ENCODE measurements at places on chromosomes 3 and 15.

DNA sequence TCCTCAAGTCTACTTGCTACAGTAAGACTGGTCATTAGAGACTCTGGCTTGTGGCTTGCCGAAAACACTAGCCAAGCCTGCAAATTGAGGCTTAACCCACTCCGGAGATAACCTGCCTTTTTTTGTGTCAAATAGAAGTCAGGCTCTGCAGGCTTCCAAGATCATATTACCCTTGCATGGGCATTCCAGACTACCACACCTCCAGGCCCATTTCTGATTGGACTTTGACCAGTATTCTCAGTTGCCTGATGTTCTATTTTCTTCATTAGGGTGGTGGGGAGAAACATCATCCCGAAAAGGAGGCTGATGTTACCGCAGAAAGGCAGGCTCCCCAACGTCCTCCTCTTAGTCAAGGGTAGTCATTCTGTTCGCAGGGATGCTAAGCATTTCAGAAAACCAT, 68.1 kb upstream of the FOXP1 start:
- H3K4me3 ChIP-seq = no peak overlapping the region
- no peak for DNase-seq
- no peak overlapping the region for H3K27ac ChIP-seq
- peaks cover 9% of the 10 kb centered on the region for H3K4me1 ChIP-seq
- H3K27me3 ChIP-seq = peaks cover 2% of the 10 kb centered on the region

DNA sequence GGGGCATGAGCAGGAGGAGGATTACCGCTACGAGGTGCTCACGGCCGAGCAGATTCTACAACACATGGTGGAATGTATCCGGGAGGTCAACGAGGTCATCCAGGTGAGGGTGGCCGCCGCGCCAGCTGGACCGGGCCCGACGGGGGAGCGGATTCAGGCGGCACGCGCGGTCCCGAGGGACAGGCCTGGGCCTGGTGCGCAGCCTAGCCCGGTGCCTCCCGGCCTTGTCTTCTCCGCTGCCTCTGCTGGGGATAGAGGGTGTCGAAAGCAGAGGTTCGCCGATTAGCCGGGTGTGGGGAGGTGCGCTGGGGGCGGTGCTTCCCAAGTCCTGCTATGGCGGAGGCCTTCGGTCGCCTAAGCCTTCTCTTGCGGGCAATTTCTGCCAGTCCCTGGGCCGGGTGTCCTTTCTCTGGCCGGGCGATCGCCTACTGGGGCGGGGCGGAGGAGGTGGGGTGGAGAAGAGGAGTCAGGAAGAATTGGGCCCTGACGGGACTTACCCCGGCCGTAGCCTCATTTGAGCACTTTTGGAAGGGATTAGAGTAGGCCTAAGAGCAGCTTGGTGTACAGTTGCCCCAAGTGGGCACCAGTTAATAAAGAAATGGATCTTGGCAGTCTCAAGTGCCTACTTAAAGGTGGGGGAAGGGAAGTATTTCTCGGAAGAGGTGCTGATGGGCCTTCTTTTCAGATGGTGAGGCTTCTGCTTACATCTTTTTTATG, 940 bp downstream of the ARIH1 start:
- H3K36me3 ChIP-seq = peaks cover 6% of the 10 kb centered on the region
- H3K4me3 ChIP-seq = peak overlapping the region; percentile 75
- peak overlapping the region; percentile 99 for H3K27ac ChIP-seq
- H3K4me1 ChIP-seq = peaks cover 14% of the 10 kb centered on the region

DNA sequence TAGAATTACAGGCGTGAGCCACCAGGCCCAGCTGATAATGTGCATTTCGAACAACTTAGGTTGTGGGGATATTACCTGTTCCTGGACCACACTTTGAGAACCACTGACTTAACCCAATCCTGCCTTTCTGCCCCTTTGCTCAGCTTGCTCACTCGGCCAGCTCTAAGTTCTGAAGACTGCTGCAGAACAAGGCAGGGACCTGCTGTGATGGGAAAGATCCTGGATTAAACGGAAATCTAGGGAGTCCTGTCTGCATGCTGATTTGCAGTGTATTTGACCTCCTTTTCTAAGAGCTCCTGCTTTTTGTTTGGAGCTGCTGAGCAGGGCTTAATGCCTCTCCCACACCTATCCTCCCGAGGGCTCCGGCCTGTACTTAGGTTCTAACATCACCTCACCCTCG, 2.9 kb downstream of the LTK start:
- no peak overlapping the region for H3K4me3 ChIP-seq
- peaks cover 43% of the 10 kb centered on the region for H3K27me3 ChIP-seq
- H3K27ac ChIP-seq = no peak overlapping the region
- H3K36me3 ChIP-seq = no peaks in the 10 kb centered on the region

- no peaks in the 10 kb centered on the region for H3K4me1 ChIP-seq
- no peak overlapping the region for H3K4me3 ChIP-seq
- H3K36me3 ChIP-seq = no peaks in the 10 kb centered on the region
These were observed 33.2 kb downstream of the SLC25A26 start for GRCh38 chr3:66253790-66254620.

DNA sequence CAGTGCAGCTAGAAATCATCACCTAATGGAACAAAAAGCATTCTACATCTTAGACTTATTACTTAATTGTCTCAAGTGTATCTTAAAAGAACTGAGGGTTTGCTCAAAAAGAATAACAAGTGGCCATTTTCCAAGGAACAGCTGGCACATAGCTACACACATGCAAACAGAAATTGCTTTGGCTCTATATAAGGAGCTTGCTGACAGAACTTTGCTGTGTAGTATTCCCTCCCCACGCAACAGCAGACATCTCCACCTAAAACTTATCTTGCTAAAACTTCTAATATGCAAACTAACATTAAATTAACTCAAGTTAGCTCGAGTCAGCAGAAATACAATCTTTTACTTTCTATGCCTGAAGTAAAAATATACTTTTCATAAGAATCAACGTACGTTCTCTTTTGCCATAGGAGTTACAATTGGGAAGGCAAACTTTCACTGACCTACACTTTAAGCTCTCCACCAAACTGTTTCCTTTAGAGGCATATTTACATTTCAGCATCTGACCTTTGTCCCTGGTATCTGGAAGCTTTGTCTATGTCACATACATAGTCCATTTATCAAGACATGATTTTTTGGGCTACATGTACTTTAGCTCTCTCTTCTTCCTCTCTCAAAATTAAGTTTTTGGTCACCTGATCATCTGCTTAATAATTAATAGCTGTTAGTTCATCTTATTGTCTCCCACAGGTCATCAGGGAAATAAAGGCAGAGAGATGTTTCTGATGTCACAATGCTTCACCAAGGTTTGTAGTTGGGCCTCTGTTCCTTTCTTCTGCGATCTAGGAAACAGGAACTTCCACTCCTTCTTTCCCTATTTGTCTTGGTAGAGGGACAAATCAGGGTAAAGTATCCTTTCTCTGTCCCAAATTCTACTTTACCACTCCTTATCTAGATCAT, 163.4 kb upstream of the AGTR1 start:
- no peak overlapping the region for H3K4me3 ChIP-seq
- DNase-seq = no peak
- no peaks in the 10 kb centered on the region for H3K36me3 ChIP-seq
- H3K27me3 ChIP-seq = no peaks in the 10 kb centered on the region

- H3K36me3 ChIP-seq = no peaks in the 10 kb centered on the region
- H3K4me3 ChIP-seq = no peak overlapping the region
- H3K27me3 ChIP-seq = no peaks in the 10 kb centered on the region
- H3K27ac ChIP-seq = no peak overlapping the region
- no peaks in the 10 kb centered on the region for H3K4me1 ChIP-seq
These were observed 688.3 kb upstream of the NECTIN3 start for GRCh38 chr3:110383356-110383755.

- peaks cover 19% of the 10 kb centered on the region for H3K27me3 ChIP-seq
- no peak overlapping the region for H3K27ac ChIP-seq
- no peak overlapping the region for H3K4me3 ChIP-seq
- H3K4me1 ChIP-seq = no peaks in the 10 kb centered on the region
These were observed 140.1 kb downstream of the ANXA2 start for GRCh38 chr15:60257591-60258159.

DNA sequence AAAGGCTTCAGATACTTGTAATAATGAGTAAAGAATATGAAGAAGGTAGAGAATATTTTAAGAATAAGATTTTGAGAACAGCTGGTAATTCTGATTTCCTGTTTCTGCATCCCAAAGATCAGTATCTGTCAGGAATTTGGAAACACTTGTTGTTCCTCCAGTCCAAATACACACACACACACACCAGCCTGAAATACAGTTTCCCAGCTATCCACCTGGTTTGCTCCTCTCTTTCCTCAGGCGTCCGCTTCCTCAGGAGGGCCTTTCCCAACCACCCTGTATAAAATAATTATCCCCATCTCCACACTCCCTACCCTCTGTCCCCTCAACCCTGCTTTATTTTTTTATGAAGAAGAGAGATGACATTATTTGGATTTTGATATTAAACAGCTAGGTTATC, 2.0 kb upstream of the FSIP1 start:
- H3K4me3 ChIP-seq = no peak overlapping the region
- H3K27ac ChIP-seq = no peak overlapping the region
- H3K4me1 ChIP-seq = peaks cover 11% of the 10 kb centered on the region
- H3K27me3 ChIP-seq = no peaks in the 10 kb centered on the region
- no peaks in the 10 kb centered on the region for H3K36me3 ChIP-seq

GRCh38 chr15:39595338-39596221, 14.7 kb downstream of the THBS1 start:
- no peaks in the 10 kb centered on the region for H3K4me1 ChIP-seq
- peaks cover 23% of the 10 kb centered on the region for H3K36me3 ChIP-seq
- DNase-seq = peak; percentile 54
- H3K27me3 ChIP-seq = no peaks in the 10 kb centered on the region

- no peaks in the 10 kb centered on the region for H3K27me3 ChIP-seq
- no peaks in the 10 kb centered on the region for H3K36me3 ChIP-seq
- H3K27ac ChIP-seq = no peak overlapping the region
- DNase-seq = no peak
- peak overlapping the region; percentile 73 for H3K4me3 ChIP-seq
These were observed 1.6 kb downstream of the TAGLN3 start for GRCh38 chr3:112000367-112000771.

DNA sequence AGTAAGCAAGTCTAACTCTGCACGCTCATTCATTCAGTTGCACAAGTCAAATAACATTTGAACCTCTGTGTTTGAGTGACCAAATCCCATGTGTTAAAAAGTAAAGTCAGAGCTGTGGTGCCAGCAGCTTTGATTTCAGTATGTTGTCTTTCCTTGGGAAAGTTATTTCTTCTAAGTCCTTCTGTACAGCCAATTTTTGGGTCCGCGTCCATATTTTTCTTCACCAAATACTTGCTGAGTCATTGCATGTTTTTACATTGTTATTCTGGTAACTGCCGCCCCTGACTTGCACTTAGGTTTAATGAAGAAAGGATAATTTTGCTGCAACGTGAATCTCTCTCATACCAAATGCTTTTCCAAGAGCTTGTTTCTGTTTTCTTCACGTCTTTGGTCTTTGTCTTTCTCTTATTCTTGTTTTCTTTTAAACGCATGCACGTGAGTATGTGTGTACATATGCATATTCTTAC, 56.7 kb downstream of the PLS1 start:
- no peak for DNase-seq
- peaks cover 4% of the 10 kb centered on the region for H3K4me1 ChIP-seq
- no peak overlapping the region for H3K27ac ChIP-seq

GRCh38 chr15:84750583-84751092, 2.2 kb downstream of the ZNF592 start:
- H3K4me3 ChIP-seq = peak overlapping the region; percentile 25
- peaks cover 9% of the 10 kb centered on the region for H3K4me1 ChIP-seq
- no peak for DNase-seq
- no peaks in the 10 kb centered on the region for H3K36me3 ChIP-seq

GRCh38 chr3:43001094-43001553, 22.0 kb downstream of the GASK1A start:
- DNase-seq = no peak
- H3K27me3 ChIP-seq = peaks cover 10% of the 10 kb centered on the region
- H3K4me3 ChIP-seq = no peak overlapping the region
- peaks cover 6% of the 10 kb centered on the region for H3K4me1 ChIP-seq
- H3K36me3 ChIP-seq = no peaks in the 10 kb centered on the region
- H3K27ac ChIP-seq = no peak overlapping the region

- peak overlapping the region; percentile 66 for H3K4me3 ChIP-seq
- H3K36me3 ChIP-seq = no peaks in the 10 kb centered on the region
- peaks cover 17% of the 10 kb centered on the region for H3K4me1 ChIP-seq
These were observed 72.6 kb upstream of the TNFSF10 start for GRCh38 chr3:172595664-172596393.

- H3K4me3 ChIP-seq = no peak overlapping the region
- H3K4me1 ChIP-seq = peaks cover 30% of the 10 kb centered on the region
- no peaks in the 10 kb centered on the region for H3K27me3 ChIP-seq
- no peak overlapping the region for H3K27ac ChIP-seq
- no peaks in the 10 kb centered on the region for H3K36me3 ChIP-seq
- DNase-seq = no peak
These were observed 101.4 kb downstream of the TNIK start for GRCh38 chr3:171358881-171359198.

GRCh38 chr15:46880791-46881190, 836.5 kb upstream of the SEMA6D start:
- no peaks in the 10 kb centered on the region for H3K4me1 ChIP-seq
- H3K27ac ChIP-seq = no peak overlapping the region
- H3K4me3 ChIP-seq = no peak overlapping the region
- H3K27me3 ChIP-seq = no peaks in the 10 kb centered on the region

DNA sequence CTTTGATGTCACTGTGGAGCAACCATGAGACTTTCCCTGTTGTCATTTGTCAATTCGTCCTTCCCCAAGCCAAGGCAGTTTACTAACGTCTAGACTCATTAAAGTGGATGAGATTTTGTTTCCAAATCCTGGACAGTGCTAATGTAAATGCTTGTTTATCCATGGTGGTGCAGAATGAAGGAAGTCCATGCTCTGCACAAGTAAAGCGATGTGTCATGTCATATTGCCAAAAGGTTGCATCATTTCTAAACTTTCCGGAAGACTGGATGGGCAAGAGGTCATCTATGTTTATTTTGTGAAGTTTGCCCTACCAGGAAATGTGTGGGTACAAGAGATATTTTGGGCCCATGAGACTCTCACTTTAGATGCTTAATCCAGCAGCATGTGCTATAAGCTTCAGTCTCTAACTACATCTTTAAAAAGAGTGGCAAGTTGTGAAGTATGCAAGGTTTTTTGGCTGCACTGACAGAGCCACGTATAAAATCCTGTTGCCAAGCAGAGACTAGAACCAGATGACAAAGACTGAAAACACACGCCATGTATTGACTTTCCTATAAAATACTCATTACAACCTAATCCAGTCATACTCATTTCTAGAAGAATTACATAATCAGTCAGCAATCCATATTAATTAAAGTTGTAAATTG, 72.1 kb upstream of the FNDC3B start:
- no peak overlapping the region for H3K27ac ChIP-seq
- H3K4me3 ChIP-seq = no peak overlapping the region
- no peak for DNase-seq
- H3K27me3 ChIP-seq = no peaks in the 10 kb centered on the region
- H3K4me1 ChIP-seq = peaks cover 5% of the 10 kb centered on the region
- H3K36me3 ChIP-seq = no peaks in the 10 kb centered on the region

DNA sequence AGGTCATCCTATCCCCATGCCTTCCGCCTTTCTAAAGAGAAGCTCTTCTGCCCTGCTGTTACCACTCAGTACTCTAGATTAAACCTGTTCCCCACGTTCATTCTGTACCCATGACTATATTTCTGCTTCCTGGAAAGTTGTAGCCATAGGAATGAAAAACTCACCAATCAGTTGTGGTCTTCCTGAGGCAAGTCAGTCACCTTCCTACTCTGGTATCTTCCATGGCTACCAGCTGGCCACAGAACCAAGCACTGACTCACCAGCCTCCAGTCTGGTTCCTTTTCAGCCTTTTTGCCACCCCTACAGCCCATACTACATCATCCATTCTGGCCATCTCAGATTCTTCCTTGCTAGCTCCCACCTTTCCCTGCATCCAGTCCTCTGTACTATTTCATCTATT, 46.4 kb downstream of the TMEM44 start:
- peak overlapping the region; percentile 63 for H3K27ac ChIP-seq
- H3K4me3 ChIP-seq = no peak overlapping the region
- H3K27me3 ChIP-seq = no peaks in the 10 kb centered on the region
- peak; percentile 71 for DNase-seq
- H3K36me3 ChIP-seq = peaks cover 5% of the 10 kb centered on the region
- H3K4me1 ChIP-seq = peaks cover 30% of the 10 kb centered on the region

Data from keratinocyte (primary cell).